Urinary bladder (tissue), 4 donors: ENCODE measurements at places on chromosomes 5 and 9. TPM values are rescaled to one million over a fixed set of nuclear protein-coding genes. Genes with fewer than 3 reads are reported as not detected.

The CXCL14 gene
- 16.0 TPM for total RNA-seq

The CAVIN4 gene
- 12.8 TPM for total RNA-seq

The GRPEL2 gene
- total RNA-seq: 17.6 TPM

The CRHBP gene
- 1.4 TPM for total RNA-seq

The GPR150 gene
- total RNA-seq: not detected

The CHSY3 gene
- 23.4 TPM for total RNA-seq

The TAF11L5 gene
- not detected for total RNA-seq

The ATOSB gene
- 6.0 TPM for total RNA-seq

The DRD1 gene
- 4.2 TPM for total RNA-seq

The CDX1 gene
- 0.21 TPM for total RNA-seq

DNA sequence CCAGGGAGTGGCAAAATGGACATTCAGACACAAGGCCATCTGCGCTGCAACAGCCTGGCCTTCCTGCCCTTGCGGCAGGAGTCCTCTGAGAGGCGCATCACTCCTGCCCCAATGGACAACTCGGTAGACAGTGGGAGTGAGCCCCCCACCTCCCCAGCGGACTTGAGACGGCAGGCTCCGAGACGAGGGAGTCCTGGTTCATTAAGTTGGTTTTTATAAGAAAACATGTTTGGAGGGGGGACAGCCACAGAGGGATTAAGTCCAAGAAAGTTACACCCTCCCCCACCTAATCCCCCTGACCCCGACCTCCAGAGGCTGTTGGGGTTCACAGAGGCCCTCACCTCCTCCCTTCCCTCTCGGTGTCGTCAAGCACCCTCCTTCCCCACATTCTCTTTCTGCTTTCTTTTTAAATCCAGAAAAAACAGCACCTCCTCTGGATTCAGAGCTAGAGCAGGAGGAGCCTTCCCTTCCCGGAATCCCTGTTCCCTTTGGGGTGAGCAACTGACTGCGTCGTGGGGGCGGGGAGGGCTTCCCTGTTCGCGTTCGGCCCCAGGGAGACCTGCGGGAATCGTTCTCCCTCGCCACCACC lies 1.8 kb upstream of the EGR1 start:
- DNase-seq: no peak

- DNase-seq: no peak
Observed at GRCh38 chr9:6598249-6598725, 47.2 kb downstream of the GLDC start.

DNA sequence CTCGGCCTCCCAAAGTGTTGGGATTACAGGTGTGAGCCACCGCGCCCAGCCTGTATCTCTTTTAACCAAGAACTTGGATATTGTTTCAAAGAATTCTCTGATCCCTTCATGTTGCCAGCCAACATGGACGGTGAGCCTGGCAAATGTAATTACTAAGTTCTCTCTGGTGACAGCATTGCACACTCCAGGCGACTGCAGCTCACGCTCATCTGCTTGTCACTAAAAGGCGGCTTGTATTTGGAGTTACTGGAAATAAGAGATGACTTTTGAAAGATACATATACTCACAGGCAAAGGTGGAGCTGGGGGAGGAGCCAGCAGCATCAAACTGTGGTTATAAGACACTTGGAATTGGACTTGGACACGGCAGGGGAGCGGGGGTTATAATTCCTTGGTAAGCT lies 172.3 kb downstream of the SLIT3 start:
- DNase-seq: no peak

DNA sequence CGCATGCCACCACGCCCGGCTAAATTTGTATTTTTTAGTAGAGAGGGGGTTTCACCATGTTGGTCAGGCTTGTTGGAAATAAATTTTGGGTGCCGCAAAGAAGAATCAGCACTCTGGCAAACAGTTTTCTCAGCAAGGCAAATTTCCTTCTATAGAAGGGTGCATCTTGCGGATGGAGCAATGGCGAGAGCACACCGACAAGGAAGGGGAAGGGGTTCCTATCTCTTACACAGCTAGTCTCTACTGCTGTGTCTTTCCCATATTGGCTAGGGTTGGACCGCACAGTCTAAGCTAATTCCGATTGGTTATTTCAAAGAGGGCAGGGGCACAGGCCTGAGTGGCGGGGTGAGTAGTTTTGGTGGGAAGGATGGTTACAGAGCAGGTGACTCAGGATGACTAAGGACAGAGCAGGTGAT lies 707 bp downstream of the GTF3C5 start:
- DNase-seq: no peak

DNA sequence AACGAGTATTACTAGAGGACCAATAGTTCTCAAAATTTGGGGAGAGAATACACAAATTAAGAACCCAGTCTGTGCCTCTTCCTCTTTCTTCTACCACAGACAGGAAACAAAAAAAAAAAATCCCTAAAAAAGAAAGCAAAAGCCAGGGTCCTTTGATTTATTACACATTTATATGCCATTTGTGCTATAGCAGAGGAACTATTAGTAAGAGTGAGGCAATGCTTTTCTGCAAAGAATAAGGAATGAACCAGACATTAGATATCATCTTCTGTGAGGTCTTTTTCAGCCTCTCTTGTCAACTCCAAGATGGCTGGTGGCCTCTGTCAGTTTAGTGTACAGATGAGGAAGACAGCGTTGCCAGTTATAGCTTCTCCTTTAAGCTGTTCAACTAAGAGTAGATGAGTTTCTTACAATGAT lies 127.6 kb downstream of the RFX3 start:
- no peak for DNase-seq

DNA sequence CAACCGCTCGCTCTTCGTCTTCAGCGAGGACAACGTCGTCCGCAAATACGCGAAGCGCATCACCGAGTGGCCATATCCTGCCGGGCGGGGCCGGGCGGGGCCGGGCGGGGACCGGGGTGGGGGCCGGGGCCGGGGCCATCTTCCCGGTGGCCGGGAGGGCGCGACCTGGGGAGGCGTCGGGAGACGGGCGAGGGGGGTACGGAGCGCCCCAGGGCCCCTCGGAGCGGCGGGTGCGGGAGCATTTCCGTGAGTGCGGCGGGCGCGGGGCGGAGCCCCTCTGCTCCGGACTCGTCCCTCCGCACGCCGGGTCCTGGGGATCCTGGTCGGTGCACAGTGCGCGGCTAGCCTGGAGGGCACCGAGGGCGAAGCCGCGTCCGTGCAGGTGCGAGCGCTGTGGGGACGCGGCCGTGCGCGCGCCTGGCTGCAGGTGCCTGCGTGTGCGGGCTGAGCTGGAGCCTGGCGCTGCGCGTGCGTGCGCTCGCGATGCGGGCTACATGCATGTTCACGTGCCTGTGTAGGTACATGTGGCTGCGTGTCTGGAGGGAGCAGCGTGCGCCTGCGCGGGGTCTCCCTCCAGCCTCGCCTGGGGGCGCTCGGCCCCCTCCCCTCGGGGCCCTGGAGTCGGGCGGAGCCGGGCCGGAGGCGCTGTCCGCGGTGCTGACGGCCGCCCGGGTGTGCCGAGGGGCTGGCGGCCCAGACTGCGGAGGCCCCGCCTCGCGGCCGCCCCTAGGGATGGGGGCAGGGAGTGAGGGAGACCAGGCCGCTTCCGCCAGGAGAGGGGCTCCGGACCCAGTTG lies 762 bp downstream of the CACNA1B start:
- no peak for DNase-seq

- DNase-seq: no peak
Observed at GRCh38 chr9:6090277-6091210, 75.1 kb upstream of the RANBP6 start.

- no peak for DNase-seq
Observed at GRCh38 chr9:134967547-134967930, 49.8 kb upstream of the FCN1 start.

- DNase-seq: no peak
Observed at GRCh38 chr5:134000696-134001453, 3.9 kb downstream of the VDAC1 start.

GRCh38 chr9:124088476-124088837 lies 76.9 kb downstream of the LHX2 start:
- no peak for DNase-seq

GRCh38 chr5:94102849-94103248 lies 361.4 kb upstream of the POU5F2 start:
- DNase-seq: no peak

- DNase-seq: no peak
Observed at GRCh38 chr9:2166203-2166602, 151.1 kb downstream of the SMARCA2 start.

GRCh38 chr5:156920861-156921431 lies 42.1 kb downstream of the TIMD4 start:
- DNase-seq: no peak

DNA sequence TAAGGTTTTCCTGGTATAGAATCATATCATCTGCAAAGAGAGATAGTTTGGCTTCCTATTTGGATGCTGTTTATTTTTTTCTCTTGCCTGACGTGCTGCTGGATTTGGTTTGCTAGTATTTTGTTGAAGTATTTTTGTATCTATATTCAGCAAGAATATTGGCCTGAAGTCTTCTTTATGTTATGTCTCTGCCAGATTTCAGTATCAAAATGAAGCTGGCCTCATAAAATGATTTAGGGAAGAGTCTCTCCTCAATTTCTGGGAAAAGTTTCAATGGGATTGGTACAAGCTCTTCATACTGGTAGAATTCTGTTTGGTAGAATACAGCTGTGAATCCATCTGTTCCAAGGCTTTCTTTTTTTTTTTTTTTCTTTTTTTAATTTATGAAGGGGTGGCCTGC lies 799.0 kb upstream of the TYRP1 start:
- DNase-seq: no peak

- no peak for DNase-seq
Observed at GRCh38 chr5:61207884-61208283, 45.6 kb upstream of the SMIM15 start.

DNA sequence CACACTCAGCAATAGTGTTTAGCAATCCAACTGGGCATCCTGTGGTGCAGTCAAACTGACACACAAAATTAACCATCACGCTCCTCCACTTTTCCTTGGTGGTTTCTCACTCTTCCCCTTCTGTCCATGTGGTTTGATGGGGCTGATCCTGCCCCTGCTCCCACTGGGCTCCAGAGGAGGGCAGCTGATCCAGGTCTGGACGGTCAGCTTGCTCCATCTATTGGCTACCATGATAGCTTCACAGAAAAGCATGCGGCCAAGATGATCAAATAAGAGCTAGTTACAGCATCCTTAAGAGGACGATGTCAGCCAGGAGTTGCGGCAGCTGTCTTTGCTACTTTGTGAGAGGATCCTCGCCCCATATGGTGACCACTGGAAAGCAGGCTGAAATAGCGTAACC lies 29.6 kb upstream of the RANBP17 start:
- DNase-seq: no peak
